ENCODE measurements at places on chromosomes 16 and 17. TPM values are rescaled to one million over a fixed set of nuclear protein-coding genes. Genes with fewer than 3 reads are reported as not detected.

The TNS4 gene
- 9.0 TPM for total RNA-seq

The CNGB1 gene
- total RNA-seq, result not detected

DNA sequence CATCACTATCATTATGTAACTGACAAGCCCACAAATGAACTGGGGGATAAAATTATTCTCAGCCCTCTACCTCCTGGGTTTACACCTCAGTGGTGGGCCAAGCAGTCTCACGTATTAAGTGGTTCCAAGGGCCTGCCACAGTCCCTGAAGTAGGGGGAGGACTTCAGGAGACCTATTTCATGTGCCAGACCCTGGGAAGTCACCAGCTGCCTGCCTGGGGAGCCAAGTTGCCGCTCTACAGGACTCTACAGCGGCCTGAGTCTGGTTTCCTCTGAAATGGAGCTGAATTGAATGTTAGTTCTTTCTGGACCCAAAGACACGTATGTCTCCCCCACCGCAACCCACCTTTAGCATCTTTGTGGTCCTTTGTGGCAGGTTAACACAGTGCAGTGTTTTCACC, 187.0 kb downstream of the IRX3 start:
- no peaks in the 10 kb centered on the region for H3K4me1 ChIP-seq
- H3K4me3 ChIP-seq, result no peak overlapping the region
- DNase-seq, result no peak
- H3K27ac ChIP-seq, result no peak overlapping the region
- H3K27me3 ChIP-seq, result no peaks in the 10 kb centered on the region
- peaks cover 5% of the 10 kb centered on the region for H3K36me3 ChIP-seq

- H3K36me3 ChIP-seq, result peaks cover 5% of the 10 kb centered on the region
- H3K4me1 ChIP-seq, result peaks cover 2% of the 10 kb centered on the region
- H3K4me3 ChIP-seq, result no peak overlapping the region
- no peaks in the 10 kb centered on the region for H3K27me3 ChIP-seq
Measured at GRCh38 chr16:88671806-88672205, 8.9 kb upstream of the MVD start.

- H3K4me1 ChIP-seq, result peaks cover 63% of the 10 kb centered on the region
- peak within 1 kb of the TSS; percentile 77 for H3K4me3 ChIP-seq
- DNase-seq, result peak; percentile 70
- peaks cover 71% of the 10 kb centered on the region for H3K27me3 ChIP-seq
- H3K27ac ChIP-seq, result peak within 1 kb of the TSS; percentile 72
Measured at GRCh38 chr17:2796164-2797125, at the start of gene RAP1GAP2. TSS of gene RAP1GAP2 (plus strand) at chr17:2796438. CDS start at chr17:2796528, 90 bp downstream.

DNA sequence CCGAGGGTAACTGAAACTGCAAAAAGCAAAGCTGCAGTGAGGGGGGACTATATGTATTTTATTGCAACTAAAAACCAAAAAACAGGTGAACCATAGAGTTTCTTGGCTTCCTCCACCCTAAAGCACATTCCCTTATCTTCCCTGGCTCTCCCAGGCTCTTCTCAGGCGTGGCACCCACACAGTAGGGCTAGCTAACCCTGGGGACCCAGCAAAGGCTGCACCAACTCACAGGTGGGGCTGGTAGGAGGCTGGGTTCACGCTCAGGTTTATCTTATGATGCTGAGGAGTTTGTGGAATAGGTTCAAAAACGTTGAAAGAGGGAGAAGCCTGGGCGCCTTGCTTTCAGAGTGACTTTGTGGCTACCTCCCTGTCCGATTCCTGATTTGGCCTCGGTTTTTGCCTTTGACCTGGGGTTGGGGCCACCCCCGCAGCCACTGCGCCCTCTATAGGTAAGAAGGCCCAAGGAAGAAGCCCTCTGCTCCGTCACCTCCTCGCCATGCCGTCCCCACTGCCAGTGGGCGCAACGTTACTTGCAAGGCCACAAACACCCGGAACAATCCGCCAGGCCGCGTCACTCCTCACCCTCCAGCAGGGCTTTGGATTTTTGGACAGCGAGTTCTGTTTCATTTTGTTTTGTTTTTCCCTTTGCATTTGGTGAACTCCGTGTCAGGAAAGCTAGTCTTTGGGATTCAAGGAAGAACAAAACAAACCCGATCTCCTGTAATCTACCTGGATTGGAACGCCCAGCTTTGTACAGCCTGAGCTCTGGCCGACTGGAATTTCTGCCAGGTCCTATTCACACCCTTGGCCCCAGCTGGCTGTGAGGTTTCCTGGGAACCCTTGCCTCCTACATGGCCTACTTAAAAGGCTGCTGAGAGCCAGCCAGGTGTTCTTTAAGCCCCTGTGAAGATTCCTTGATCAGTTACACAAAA, 60.8 kb downstream of the TBC1D16 start:
- no peaks in the 10 kb centered on the region for H3K36me3 ChIP-seq
- no peak overlapping the region for H3K27ac ChIP-seq
- no peaks in the 10 kb centered on the region for H3K4me1 ChIP-seq
- peak; percentile 26 for DNase-seq
- H3K4me3 ChIP-seq, result no peak overlapping the region

DNA sequence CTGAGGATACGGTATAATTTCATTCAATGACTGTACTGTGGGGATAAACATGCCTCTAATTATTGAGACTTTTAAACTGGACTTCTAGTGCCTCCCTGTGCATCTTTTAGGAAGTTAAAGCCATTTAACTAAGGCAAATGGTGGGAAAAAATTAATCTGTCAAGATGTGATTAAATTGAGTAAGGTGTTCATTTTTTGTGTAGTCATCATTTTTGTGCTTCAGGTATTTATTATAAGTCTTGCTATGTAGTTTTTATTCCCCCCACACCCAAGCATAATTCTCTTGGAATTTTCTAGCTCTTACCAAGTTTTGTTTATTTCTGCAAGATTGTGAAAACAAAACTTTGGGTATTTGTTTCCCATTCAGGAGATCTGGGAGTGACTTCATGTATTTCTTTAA, 10.2 kb downstream of the TAF15 start:
- no peak for DNase-seq
- H3K4me3 ChIP-seq, result no peak overlapping the region
- no peak overlapping the region for H3K27ac ChIP-seq
- no peaks in the 10 kb centered on the region for H3K27me3 ChIP-seq
- H3K4me1 ChIP-seq, result peaks cover 21% of the 10 kb centered on the region
